Stomach (tissue), 19 donors: ENCODE measurements at places on chromosomes 1 and 21.

DNA sequence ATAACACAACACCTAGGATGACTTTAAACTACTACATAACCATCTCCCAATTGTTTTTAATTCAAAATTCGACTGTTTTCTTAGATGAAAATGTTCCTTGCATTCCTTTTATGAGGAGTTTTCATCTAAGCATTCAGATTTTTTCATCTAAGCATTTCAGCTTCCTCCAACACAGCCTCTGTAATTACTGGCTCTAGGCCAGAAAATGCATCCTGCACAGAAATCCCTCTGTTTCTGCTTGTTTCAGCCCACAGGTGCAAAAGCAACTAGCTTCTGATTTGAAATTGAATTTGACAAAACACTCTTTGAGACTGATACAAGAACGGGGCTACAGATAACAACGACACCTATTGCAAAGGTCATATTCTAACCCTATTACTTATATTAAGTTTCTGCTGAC, 90.4 kb downstream of the RGS21 start:
- no peaks in the 10 kb centered on the region for H3K27me3 ChIP-seq
- H3K36me3 ChIP-seq = no peaks in the 10 kb centered on the region
- H3K27ac ChIP-seq = no peak overlapping the region
- H3K4me1 ChIP-seq = no peaks in the 10 kb centered on the region
- no peak overlapping the region for H3K4me3 ChIP-seq
- no peak for DNase-seq

- no peak overlapping the region for H3K4me3 ChIP-seq
- no peak for DNase-seq
- H3K4me1 ChIP-seq = peaks cover 16% of the 10 kb centered on the region
- no peak overlapping the region for H3K27ac ChIP-seq
- H3K27me3 ChIP-seq = no peaks in the 10 kb centered on the region
Observed at GRCh38 chr1:243708210-243708609, 141.8 kb downstream of the AKT3 start.

DNA sequence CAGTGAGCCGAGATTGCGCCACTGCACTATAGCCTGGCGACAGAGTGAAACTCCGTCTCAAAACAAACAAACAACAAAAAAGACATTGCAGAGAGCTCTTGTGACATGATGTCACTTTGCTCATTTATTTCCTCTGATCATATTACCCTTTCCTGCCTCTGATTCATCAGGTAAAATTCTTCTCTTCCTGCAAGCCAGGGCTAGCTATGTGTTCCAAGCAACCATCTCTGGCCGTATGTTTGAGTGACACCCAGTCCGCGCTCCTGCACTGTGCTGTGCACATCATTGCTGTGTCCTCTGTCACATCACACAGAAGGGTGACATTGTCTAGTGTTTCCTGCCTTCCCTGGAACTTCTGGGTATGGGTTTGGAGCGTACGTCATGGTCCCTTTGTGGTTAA, 251.3 kb downstream of the PCP4 start:
- DNase-seq = no peak
- H3K27ac ChIP-seq = no peak overlapping the region
- H3K4me3 ChIP-seq = no peak overlapping the region
- no peaks in the 10 kb centered on the region for H3K4me1 ChIP-seq
- no peaks in the 10 kb centered on the region for H3K36me3 ChIP-seq
- no peaks in the 10 kb centered on the region for H3K27me3 ChIP-seq

DNA sequence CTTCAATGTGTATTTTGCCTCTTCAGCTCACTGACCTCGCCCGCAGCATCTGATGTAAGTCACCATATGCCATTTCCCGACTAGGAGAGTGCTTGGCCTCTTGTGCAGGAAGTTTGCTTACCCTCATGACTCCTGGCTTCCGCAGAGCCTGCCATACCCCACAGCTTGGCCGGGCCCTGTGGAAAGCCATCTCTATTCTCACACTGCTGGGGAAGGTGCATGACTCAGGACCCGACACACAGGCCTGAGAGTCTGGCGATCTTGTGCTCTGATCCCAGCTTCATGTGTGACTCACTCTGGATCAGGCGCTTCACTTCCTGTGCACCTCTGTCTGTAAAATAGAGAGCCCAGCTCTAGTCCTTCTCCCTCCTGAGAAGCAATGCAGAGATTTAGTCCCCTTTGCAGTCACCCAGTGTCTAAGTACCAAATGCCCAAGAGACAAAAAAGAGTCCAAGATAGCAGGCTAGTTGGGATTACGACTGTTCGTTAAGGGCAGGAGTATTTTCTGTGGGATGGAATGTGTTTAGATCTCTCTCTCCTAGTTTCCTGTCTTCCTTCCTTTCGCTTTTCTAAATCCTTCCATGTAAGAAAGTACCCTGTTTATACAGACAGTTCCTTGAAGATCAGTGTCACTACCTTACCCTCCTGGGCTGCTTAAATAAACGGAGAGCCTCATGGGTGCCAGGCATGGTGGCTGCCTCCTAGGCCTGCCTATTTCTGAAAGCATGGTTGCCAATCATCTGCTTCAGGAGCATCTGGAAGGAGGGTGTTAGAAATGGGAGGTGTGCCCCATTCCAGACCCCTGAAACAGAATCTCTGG, 62.8 kb upstream of the KIF26B start:
- H3K4me1 ChIP-seq = no peaks in the 10 kb centered on the region
- H3K27ac ChIP-seq = no peak overlapping the region
- H3K27me3 ChIP-seq = no peaks in the 10 kb centered on the region
- peaks cover 8% of the 10 kb centered on the region for H3K36me3 ChIP-seq
- DNase-seq = peak; percentile 71
